NCI-H1930 (cell line): ENCODE measurements at places on chromosomes 7 and 10.

DNA sequence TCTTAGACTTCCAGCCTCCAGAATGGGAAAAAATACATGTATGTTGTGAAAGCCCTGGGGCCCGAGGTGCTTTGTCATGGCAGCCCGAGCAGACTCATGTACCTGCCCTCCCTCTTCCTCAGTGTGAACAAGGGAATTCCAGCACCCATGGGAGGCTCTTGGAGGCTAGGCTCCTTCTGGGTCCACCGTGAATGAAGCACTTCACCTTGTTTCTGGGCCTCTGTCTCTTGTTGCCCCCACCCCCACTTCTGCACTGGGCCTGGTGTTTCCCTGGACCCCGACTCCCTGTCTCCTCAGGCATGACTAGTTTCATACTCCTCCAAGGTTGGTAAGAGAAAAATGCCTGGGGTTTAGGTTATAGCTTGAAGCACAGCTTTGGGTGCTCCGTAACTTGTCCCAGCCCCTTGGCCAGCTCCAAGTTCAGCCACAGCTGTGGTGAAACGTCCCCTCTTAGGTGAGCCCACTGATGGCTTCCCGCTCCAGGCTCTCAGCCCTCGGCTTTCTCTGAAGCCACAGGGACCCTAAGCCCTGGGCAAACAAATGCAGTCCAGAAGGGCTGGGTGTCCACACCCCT lies 30.2 kb upstream of the ARHGAP22 start:
- DNase-seq: no peak

GRCh38 chr7:70775570-70776156 lies 356.3 kb upstream of the GALNT17 start:
- no peak for DNase-seq

- DNase-seq: no peak
Observed at GRCh38 chr10:11598712-11599397, 12.6 kb downstream of the USP6NL start.

- no peak for DNase-seq
Observed at GRCh38 chr10:12299222-12299965, 50.0 kb upstream of the CAMK1D start.

GRCh38 chr10:75446508-75446907 lies 15.1 kb downstream of the LRMDA start:
- DNase-seq: no peak
